GM12878 (cell line): ENCODE measurements at places on chromosomes 5 and 9. TPM values are rescaled to one million over a fixed set of nuclear protein-coding genes. Genes with fewer than 3 reads are reported as not detected.

The PCDHGA4 gene
- polyA plus RNA-seq: not detected in 2 replicates

The CDC25C gene
- polyA plus RNA-seq: 14.8 and 15.9 TPM in 2 replicates

The CARD9 gene
- 1.4 and 2.2 TPM in 2 replicates for polyA plus RNA-seq

The GABRA1 gene
- polyA plus RNA-seq: not detected in 2 replicates
